ENCODE measurements at places on chromosomes 1 and 21.

DNA sequence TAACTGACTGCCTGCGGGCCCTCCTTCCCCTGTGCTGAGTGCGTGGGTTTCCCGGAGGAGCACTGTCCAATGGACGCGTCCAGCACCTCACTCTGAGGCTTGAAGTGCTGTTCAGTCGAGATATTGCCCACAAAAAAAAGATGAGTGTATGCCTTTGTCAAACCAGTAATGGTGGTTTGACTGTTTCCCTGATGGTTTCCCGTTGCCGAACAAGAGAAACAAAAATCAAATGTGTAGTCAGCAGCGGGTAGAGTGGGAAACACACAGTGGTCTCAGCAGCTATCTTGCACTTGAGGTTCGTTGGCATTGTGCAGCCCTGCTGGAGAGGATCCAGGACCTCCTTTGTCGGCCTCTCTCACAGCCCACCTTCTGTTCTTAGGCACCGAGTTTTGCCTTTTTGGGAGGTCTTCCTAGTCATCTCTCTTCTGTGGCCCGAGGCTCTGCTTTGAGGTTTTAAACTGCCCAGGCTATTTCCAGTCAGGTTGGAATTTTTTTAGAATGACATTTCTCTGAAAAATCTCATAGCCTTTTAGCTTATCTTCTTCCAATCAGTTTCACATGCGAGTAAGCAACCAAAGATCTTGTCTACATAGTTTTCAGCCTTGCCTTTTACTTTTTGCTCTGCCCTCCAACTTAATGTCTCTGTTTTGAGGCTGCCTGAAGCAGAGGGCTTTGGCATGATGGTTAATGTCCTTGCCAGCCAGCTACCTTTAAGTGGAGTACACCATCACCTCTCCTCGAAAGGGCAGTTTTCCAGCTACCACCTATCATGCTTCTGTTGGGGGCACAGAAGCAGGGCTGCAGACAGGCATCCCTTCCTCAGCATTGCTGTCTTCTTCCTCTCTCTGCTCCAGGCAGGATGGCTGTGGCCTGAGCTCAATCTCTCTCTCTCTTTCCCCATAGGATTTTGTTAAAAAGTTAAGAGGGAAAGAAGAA lies 132.3 kb downstream of the URB2 start:
- no peak for ATAC-seq

DNA sequence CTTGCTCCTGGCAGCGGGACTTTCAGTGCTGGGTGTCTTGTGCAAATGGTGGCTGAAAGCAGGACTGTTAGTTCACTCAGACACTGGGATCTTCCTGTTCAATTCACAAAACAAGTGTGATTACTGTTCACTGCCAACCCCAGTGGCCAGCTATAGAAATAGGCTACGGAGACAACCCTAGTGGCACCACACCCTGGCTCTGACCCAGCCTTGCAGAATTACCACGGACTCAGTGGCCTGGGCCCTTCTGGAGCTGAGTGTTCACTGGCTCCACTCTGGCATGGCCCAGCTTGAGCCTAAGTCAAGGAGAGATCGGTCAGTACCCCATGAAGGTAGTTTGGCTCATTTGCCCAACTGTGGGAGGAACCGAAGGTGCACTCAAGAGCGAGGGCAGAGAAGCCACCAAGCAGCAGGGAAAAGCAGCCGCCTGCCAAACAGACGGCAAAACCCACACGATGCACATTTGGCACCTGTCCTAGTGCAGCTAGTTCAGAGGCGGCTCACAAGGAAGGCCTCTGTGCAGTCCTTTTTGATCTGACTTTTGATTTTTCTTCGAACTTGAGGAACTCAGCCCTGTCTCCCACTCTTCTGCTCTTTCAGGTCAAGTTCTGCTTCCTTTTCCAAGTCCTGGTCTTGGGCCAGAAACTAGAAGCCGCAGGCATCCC lies 5.9 kb downstream of the KIAA2013 start:
- ATAC-seq = no peak

DNA sequence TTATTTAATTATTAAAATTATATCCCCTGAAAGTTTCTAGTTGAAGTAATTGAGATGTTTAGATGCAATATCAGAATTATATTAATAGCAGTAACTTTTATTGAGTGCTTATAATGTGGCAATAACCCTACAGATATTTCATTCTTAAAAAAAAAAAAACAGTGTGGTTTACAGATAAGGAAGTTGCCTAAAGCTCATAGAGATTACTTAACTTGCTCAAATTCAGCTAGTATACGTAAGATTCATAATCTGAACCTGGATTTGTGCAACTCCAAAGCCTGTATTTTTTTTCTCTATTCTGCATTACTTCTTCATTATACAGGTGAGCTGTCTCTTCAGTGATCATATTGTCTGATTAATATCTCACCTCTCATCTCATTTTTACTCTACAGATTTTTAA lies 156.0 kb upstream of the PTBP2 start:
- ATAC-seq = no peak

DNA sequence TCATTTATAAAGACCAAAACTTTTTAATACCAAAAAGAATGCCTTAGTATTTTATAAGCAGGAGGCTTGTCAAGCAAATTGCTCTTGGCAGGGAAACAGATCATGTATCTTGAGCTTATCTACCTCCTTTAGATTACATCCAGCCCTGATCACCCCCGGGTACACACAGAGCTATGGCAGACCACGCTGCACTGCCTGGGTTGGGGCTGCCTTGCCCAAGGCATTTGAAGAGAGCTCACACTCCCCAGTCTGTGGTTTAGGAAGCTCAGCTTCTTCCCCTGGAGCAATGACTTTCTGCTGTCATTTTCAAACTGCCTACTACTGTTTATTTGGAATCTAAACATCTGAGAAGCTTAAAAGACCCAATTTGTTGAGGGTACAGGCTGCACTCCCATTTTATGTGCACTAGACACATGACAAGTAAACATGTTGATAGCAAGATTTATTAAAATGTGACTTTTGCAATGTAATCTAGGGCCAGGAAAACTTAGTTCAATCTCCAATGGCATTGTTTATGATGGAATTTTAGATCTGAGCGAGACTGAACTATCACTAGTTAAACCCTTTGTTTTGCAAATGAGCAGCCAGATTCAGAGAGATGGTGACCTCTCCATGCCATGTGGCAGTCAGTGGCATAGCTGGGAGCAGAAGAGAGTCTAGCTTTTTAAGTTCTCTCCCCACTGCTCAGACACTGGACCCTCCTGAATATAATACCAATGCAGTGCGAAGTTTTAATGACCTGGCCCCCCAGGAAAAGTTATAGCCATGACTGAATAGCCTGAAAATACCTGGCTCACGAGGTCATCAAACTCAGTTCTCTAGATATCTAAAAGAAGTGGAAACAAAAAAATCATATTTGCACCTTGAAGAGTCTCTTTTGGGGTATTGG lies 214.9 kb downstream of the HLX start:
- no peak for ATAC-seq

DNA sequence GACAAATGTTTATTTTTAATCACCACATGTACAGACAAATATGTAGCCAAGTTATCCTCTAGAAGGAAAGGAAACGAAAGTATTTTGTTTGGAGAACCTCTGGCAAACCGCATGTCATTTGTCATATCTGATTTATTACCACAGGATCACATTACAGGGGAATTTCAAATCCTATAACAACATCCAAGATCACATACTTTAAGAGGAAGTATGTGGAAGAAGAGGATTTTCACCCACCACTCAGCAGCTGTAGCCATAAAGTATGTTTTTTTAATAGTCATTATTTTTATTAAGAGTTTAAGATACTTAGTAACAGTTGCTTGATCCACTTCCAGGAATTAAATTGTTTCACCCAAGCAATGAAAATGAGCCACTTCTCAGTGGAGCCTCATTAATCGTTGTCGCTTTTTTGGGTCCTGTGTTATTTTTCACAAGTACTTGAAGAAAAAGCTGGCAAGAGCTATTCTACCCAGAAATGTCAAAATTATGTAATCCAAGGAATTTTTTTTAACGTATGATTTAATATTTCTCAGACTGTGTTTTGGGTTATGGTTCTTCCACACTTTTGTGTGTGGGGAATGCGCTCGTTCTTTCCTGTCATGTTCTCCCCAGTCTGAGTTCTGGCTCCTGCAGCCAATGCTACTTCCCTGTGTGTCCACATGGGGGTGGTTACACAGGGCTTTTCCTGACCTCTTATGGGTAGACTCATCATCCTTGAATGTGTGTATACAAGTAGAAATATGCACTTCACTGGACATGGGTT lies 6.9 kb downstream of the SERTAD4 start:
- ATAC-seq = no peak

DNA sequence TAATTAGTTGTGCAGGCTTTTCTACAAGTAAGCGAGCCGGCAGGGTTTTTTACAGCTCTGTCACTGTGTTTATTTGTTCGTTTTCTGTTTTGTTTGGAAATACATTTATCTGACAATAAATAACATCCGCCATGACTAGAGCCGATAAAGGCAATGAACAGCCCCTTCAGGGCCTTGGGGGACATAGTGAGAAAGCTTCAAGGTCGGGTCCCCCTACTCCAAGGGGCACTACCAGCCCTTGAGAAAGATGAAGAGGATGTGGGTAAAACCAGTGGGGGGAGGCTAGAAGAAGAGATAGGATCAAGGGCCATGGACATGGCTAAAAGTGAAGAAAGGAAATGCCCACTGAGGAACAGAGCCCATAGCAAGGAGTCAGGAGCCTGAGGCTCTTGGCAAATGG lies 38.5 kb upstream of the CTTNBP2NL start:
- ATAC-seq = no peak

GRCh38 chr1:211259638-211260126 lies 516 bp downstream of the RCOR3 start:
- no peak for ATAC-seq

GRCh38 chr1:25774206-25774803 lies 25.7 kb upstream of the SELENON start:
- ATAC-seq = no peak

DNA sequence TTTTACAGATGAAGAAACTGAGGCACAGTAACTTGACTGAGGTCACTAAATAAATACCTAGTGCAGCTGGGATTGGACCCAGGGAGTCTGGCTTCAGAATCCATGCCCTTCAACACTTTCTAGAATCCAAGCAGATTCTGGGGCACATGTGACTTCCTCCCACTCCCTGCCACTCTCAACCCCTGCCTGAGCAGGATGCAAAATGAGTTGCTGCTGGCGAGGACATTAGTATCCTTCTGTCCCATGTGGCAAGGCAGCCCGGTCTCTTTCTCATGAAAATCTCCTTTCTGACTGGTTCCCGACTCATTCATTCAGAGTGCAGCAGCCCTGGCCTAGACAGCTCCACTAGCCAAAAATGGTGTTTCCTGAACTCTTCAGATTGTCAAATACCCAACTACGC lies 28.4 kb downstream of the TNNT2 start:
- no peak for ATAC-seq

DNA sequence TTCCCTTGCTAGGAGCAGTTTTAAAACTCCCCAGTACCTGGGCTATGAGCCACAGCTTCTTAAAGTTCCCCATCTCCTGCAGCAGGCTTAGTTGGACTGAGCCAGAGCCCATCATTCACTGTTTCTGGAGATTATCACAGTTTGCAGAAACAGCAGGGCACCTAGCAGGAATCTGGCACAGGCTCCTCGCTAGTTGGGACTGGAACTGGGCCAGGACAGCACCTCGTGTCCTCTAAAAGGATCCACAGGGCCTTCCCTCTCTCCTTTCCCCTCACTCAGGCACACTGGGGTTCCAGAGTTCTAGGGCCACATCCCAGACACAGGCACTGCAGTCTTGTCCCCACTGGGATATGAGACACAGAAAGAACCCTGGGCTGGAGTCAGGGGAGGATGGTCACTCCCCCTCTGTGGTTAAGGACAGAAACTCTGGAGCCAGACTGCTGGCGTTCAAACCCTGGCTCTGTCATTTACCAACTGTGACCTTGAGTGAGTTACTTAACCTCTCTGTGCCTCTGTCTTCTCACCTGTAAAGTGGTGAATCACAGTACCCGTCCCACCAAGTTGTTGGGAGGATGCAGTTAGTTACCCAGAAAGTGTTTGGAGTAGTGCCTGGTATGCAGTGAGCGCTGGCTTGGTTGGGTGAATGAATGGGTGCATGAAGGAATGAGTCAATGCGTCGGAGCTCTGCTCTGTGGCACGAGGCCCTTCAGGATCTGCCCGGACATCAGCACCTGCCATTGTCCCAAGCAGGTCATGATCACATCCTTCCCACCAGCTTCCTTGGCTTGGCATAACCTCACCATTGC lies 18.8 kb upstream of the ECE1 start:
- ATAC-seq = no peak

DNA sequence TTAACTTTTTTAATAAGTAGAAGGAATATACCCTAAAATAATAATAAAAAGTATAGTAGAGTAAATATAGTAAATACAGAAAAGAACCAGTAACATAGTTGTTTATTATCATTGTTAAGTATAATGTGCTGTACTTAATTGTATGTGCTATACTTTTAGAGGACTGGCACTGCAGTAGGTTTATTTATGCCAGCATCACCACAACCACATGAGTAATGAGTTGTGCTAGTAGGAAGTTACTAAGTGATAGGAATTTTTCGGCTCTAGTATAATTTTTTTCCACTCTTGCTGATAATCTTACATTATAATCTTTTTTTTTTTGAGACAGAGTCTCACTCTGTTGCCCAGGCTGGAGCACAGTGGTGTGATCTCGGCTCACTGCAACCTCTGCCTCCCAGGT lies 71.6 kb downstream of the IVNS1ABP start:
- ATAC-seq = no peak

Data from stimulated activated memory B cell treated with anti-CD40 and anti-IgM and Interleukin-4, amounts not matched to agents 10 μg/mL and 1 μg/mL and 100 μg/mL, for 72 hours (primary cell).